Frontal cortex (tissue), 4 donors: ENCODE measurements at places on chromosomes 2 and 18.

GRCh38 chr2:160876765-160877164 is 283.5 kb upstream of the TANK start:
- DNase-seq = no peak

- DNase-seq = no peak
These were observed 218.3 kb downstream of the STK39 start for GRCh38 chr2:168029071-168029470.

DNA sequence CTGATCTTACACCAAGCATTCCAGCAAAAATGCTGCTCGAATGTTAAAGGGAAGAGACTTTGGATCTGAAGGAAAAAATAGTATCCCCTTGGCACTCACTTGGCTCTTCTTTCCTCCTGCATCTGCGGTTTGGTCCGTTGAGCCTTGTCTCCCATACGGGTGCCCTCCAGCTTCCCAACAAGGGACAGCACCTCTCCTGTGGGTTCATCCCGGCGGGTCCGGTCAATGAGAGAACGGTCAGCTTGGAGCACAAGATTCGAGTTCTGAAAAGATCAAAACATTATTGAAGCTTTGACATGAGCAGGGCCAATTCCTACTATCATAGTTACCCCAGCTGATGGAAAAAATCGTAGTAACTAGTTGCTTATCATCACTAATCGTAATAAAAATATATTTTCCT is 740 bp downstream of the SNRNP200 start:
- DNase-seq = no peak

- no peak for DNase-seq
These were observed 558 bp downstream of the DNAJC10 start for GRCh38 chr2:182716650-182716979.

- DNase-seq = no peak
These were observed 34.5 kb upstream of the ARL5A start for GRCh38 chr2:151862700-151863099.

- DNase-seq = no peak
These were observed 94.1 kb upstream of the MC4R start for GRCh38 chr18:60466677-60467076.
